ENCODE measurements at places on chromosomes 16 and 17.

DNA sequence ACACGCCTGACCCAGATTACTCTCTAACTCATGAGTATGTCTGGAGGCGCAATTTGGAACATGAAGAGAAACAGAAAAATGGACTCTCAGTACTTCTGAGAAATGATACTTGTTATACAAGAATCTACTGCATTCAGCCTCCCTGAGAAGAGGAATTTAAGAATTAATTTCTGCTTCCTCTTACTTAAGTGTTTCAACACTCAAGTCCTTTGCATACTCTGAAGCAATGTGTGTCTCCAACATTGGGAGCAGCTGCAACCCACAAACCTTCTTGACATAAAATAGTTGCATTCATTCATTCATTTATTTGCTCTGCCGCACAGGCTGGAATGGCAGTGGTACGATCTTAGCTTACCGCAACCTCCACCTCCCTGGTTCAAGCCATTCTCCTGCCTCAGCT is 199.8 kb downstream of the NPIPA7 start:
- DNase-seq = no peak

DNA sequence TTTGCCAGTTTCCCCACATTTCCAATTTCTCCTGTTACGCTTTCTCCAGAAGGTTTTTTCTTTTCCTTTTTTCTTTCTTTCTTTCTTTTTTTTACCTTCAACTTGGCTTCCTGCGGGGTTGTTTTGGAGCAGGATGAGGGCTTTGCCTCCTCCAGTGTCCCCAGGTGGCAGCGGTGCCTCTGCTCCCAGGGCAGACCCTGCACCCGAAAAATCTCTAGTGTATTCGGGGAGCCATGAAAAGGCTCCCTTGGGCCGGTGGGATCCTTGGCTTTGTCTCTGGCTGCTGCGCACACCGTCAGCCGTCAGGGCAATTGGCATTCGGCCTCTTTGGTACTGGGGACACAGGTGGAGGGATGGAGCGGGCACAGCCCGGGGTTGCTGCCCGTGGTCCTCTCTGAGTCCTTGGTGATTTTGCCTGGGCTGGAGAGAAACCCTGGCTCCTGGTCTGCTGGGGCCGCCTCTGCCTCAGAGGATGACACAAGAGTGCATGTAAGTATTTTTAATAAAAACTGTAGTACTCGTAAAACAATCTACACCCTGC is 846 bp downstream of the ITGB3 start:
- no peak for DNase-seq

DNA sequence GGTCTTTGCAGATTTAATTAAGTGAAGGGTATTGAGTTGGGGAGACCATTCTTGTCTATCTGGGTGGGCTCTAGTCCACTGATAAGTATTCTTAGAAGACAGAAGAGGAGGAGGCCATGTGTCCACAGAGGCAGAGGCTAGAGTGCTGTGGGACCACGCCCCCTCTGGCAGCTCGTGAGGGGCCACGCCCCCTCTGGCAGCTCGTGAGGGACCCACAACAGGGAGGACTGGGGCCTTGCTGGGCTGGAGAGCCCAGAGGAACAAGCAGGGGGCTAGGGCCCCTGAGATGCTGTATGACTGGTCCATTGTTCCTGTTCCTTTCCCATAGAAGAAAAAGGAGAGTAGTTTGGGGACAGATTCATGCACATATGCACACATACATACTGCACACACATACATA is 106.8 kb downstream of the METRNL start:
- DNase-seq = peak; percentile 7

GRCh38 chr17:34773036-34773435 is 188.2 kb downstream of the CCT6B start:
- no peak for DNase-seq

DNA sequence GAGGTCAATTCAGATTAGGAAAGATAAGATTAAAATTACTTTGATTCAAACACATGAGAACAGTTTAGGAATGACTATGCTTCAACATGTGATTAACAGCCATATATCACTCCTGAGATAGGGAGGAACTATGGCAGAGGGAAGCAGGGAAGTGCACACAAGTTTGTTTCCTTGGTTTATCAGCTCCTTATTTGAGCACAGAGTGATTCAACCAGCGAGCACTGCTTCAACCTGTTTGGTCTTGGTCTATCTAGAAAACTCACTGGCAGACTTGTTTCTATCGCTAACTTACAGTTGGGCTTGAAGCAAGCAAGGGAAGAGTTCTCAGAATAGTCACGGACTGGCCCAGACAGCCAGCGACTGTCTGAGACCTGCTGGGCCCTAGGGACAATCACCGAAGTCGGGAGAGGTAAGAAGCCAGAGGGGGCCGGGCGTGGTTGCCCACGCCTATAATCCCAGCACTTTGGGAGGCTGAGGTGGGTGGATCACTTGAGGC is 23.5 kb downstream of the TUBG1 start:
- DNase-seq = no peak

- no peak for DNase-seq
These were observed 9.7 kb downstream of the NHERF2 start for GRCh38 chr16:2036200-2036966.

- no peak for DNase-seq
These were observed 15.1 kb upstream of the PLEKHG4 start for GRCh38 chr16:67264277-67264676.

GRCh38 chr17:12979826-12980500 is 37.9 kb downstream of the ELAC2 start:
- DNase-seq = no peak

GRCh38 chr16:75108792-75109731 is 7.5 kb downstream of the LDHD start:
- peak; percentile 29 for DNase-seq

- no peak for DNase-seq
These were observed 29.2 kb upstream of the SKAP1 start for GRCh38 chr17:48459070-48459844.

DNA sequence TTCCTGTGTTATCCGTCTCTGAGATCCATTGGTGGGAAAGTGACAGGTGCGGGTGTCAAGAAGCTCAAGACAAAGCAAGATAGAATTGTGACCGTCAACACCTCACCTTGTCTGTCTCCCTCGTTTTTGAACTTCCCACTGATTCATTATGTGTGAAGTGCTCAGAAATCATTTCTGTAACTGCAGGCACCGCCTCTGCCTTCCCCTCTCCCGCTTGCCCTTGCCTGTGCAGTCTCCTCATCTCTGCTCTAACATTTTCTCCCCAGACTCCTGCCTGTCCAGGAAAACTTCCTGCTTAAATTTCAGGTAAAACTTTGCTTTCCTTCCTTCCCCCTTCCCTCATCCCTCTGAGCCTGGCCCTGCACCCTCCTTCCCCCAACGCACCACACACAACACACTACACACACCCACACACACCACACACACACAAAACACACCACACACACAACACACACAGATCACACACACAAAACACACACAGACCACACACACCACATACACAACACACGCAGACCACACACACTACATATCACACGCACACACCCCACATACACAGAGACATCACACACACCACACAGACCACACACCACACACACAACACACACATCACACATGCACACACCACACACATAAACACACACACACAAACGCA is 25.7 kb downstream of the CALB2 start:
- DNase-seq = no peak

DNA sequence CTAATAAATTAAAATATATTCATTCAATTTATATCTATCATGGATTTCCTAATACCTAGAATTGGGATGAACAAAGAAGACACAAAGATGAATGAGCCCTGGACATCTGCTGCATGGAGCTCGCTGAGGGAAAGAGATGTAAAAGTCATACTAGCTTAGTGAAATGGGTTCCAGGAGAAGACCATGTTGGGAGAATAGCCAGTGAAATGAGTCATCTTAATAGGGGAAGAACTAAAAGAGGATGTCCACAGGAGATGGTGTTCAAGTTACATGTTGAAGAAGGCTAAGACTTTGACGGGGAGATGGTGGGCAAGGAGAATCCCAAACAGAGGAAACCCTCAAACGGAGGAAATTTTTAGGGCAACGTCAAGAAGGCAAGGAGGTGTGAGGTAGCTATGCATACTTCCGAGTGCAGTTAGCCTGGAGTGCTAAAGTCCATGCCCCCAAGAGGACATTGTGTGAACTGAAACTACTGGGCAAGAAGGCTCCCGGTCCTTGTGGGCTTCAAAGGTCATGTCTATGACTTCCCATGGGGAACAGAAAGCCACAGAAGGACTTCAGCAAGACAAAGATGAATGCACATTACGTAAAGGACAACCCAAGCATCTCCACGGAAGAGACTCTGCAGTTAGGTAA is 220.5 kb upstream of the CDH11 start:
- DNase-seq = no peak

DNA sequence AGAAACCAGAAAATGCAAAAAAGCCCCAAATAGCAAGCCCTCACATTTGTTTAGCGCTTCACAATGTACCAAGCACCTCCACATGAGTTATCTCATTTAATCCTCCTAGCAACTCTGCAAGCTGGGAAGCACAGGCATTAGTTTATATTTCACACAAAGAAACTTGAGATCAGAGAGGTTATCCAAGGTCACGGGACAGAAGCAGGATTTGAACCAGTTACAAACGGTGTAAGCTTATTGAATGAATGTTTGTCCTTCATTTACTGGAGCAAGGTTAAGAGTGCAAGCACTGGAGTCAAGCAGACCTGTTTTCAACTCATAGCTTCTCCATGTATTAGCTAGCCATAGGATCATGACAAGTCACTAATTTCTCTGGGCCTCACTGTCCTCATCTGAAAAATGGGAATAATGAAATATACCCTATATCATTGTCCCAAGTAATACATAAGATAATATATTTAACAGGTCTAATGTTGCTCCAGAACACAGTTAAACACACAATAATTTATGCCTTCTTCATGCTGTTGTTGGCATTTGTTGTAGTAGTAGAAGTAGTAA is 6.1 kb upstream of the HLF start:
- no peak for DNase-seq

DNA sequence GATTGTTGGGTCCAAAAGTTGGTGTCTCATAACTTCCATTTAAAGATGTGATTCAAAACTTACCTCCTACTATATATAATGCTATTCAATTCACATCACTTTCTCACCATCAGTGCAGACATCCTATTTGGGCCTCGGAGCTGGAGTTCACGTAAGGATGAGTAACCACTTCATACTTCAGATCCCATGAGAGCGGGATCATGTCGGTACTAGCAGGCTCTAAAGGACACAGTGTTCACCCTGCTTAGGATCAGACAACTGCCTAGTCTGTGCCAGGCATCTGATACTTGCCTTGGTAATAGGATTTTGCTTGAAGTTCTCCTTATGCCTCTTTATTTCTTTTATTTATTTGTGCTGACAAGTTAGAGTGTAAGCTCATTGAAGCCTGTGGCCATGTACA is 39.5 kb downstream of the RBFOX1 start:
- no peak for DNase-seq

GRCh38 chr16:35749253-35750141 is 2290.1 kb downstream of the TP53TG3F start:
- no peak for DNase-seq

DNA sequence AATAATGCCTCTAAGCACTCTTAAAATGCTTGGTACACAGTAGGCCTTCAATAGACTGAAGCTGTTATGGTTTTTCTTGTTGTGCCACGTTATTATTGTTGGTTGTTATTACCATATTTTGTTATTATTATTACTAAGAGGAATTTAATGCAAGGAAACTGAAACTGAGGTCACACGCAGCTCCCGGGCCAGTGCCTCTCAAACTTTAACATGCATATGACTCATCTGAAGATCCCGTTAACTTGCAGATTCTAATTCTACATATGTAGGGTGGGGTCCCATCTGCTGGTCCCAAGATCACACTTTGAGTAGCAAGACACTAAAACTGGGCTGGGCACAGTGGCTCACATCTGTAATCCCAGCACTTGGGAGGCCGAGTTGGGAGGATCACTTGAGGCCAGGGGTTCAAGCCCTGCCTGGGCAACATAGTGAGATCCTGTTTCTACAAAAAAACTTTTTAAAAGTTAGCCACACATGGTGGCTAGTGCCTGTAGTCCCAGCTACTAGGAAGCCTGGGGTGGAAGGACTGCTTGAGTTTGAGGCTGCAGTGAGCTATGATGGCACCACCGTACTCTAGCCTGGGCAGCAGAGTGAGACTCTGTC is 888 bp downstream of the ACSM5 start:
- DNase-seq = no peak

GRCh38 chr17:2395258-2396181 is 5.3 kb downstream of the MNT start:
- DNase-seq = no peak

DNA sequence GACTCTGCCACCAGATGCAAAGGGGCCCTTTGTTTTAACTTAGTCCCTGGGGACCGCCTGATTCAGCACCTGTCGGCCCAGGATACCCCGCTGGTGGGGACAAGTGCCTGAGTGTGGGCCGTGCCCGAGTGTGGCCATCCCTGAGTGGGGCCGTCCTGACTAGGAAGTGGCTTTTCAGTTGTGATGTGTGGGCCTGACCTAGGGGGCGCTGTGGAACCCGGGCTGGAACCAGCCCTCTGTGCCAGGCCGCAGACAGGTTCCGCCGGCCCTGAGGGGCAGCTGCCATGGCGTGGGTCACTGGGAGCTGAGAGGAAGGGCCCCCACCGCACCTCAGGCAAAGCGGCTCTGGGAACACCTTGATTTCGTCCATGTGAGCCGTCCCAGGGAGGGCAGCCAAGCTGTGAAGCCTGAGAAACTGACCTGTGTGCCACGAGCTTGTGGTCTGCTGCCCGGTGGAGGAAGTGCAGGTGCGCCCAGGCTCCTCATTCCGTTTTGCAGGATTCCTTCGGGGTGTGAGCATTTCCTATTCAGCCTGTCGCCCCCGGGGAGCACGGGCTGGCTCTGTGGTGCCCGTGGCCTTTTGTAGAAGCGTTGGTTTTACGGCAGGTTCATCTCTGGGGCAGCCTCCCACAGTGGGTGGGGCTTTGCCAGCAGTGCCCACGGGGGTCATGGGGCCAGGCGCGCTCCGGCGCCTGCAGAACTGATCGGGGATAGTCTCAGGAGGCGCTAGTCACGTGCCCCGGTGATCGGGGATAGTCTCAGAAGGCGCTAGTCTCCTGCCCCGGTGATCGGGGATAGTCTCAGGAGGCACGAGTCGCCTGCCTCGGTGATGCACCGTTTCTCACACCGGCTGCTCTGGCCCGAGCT is 5.3 kb downstream of the RPL13 start:
- peak; percentile 42 for DNase-seq

- no peak for DNase-seq
These were observed 6.4 kb upstream of the OGFOD3 start for GRCh38 chr17:82424863-82425159.

GRCh38 chr17:81923302-81924260 is 4.0 kb downstream of the MAFG start:
- DNase-seq = no peak

- DNase-seq = peak; percentile 43
These were observed 135.4 kb downstream of the KCNJ12 start for GRCh38 chr17:21511363-21512195.

GRCh38 chr17:74516561-74517328 is 14.5 kb downstream of the CD300LB start:
- no peak for DNase-seq

DNA sequence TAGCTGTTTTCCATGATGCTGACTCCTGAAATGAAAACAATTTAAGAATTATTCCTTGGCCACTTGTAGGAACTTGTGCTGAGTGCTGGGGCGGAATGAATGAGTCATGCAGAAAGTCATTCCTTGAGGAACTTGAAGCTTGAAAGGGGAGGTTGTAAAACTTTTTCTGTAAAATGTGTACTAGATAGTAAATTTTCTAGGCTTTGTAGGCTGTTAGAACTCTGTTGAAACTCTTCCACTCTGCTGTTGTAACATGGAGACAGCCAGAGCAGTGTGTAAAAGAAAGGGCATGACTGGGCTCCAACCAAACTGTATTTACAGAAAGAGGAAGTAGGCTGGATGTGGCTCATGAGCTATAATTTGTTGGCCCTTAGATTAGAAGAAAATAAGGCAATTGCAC is 46.1 kb downstream of the ABCA8 start:
- DNase-seq = no peak
